ENCODE measurements at places on chromosomes 2 and 18.

DNA sequence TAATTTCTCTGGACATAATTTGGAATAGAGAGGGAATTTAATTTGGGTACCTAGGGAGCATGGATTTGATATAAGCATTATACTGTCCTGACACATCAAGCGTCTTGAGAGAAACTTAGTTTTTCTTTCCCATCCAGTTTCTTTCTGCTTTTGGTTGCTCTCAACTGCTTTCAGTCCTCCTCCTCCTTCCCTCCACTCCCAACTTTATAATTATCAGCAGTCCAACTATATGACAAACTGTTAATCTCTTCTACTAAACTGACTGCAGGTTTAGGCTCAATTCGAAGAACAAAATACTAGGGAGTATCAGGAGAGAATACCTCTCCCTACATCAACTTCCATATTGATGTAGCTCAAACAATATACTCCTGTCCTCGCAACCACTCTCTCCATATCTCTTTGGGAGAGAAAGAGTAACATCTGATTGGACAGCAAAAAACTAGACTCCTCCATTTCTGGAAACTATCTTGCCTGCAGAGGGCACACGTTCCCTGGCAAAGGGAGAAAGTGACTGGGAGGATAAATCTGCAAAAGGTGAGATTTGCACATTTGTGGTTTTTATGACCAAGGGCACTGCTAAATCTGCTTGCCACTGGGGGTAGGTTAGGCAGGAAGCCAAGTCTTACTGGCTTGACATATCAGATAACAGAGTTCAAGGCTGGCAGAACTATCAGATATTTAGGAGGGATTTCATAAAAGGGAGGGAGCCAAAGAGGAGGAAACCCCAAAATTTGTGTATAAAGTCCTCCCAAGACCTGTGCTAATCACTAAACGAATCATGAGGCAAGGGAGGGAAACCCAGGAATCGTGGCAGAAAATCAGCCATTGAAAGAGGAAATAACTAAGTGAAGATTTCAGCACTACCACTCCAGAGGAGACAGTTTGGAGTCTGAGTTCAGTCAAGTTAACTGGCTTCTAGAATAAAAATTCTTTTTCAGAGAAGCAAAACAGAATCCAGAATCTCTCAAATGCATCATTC lies 40.0 kb downstream of the ICA1L start:
- no peak for DNase-seq

GRCh38 chr2:147524912-147525311 lies 319.9 kb upstream of the ACVR2A start:
- DNase-seq: no peak

DNA sequence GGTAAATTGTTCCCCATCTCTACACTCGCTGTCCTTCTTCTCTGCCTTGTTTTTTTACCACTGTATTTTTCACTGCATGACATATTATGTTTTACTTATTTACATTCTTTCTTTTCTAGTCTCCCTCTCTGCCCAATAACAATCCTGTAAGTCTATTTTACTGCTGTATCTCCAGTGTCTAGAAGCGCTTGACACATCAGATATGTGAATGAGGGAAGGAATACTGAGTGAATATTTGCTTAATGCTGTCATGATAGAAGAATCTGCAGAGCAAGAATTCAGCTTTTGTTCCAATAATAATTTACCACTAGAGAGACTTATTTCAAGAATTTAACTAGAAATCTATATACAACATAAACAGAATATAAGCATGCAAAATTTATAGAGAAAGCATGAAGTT lies 99.5 kb downstream of the GALNT13 start:
- DNase-seq: no peak

DNA sequence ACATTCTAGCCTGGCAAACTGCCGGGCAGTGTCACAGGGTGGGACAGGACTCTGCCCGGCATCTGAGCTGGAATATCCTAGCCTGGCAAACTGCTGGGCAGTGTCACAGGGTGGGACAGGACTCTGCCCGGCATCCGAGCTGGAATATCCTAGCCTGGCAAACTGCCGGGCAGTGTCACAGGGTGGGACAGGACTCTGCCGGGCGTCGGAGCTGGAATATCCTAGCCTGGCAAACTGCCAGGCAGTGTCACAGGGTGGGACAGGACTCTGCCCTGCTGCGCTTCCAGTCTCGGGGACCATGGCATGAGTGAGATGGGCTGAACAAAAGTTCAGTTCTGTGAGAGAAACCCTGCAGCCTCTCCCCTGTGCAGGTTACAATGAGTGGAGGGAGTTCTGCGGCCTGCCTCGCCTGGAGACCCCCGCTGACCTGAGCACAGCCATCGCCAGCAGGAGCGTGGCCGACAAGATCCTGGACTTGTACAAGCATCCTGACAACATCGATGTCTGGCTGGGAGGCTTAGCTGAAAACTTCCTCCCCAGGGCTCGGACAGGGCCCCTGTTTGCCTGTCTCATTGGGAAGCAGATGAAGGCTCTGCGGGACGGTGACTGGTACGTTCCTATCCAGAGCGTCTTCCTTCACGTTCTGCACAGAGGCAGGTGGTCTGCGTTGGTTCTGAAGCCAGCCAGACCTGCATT lies 80.3 kb downstream of the TPO start:
- no peak for DNase-seq

- no peak for DNase-seq
Measured at GRCh38 chr2:238513346-238513745, 86.6 kb downstream of the ASB1 start.

DNA sequence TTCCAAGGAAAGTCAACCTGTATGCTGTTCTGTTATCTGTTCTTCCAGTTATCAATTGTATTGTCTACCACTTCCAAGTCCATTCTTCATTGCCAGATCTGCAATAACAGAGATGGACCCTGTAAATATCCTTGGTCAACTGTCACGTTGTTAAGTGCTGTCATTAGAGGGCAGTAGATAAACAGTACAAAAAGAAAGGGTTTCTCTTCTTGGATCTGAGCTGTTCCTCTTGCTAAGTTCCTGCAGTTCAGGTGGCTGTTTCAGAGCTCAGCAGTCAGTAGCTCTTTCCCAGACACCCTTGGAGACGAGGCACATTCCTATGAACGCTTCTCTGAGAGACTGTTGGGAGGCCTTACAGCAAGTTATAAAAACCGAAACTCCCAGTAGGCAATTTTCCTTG lies 957.1 kb upstream of the CHAC2 start:
- DNase-seq: no peak

DNA sequence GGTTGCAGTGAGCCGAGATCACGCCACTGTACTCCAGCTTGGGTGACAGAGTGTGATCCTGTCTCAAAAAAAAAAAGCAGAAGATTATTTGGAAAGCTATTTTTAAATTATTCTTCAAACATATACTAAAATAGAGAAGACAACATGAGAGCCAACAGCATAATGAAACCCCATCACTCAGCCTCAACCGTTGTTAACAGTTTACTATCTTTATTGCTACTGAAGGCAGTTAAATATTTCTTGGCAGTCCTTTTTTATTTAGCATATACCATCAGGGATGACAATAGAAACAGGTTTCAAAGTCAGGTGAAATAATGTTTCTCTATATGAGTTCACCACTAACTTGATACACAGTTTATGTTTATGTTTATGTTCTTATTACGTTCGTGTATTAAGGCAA lies 157.2 kb downstream of the NEDD4L start:
- no peak for DNase-seq

GRCh38 chr2:239965318-239965717 lies 59.8 kb downstream of the NDUFA10 start:
- no peak for DNase-seq

DNA sequence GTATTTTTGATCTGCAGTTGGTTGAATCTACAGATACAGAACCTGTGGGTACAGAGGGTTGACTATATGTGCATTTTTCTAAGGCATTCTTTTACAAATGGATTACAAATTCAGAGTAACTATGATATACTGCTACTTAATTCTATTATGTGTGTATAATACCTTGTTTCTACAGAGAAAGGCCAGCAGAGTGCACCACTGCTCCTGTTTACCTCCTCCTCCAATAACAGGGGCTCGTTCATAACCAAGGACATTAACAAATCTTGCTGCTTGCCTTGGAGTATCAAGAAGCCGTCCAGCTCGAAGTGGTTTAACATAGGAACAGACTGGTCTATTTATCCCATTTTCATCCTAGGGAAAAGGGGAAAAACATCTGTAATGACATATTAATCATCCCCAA lies 16.4 kb downstream of the CEP76 start:
- DNase-seq: no peak
